Panc1 (cell line): ENCODE measurements at places on chromosomes 3 and 15. TPM values are rescaled to one million over a fixed set of nuclear protein-coding genes. Genes with fewer than 3 reads are reported as not detected.

The ITGA11 gene
- 0.28 TPM for total RNA-seq

The CTXN2 gene
- 0.05 TPM for total RNA-seq

The UCN2 gene
- total RNA-seq, result 1.8 TPM

The KBTBD13 gene
- total RNA-seq, result not detected

The FYTTD1 gene
- 77.8 TPM for total RNA-seq

The CHDH gene
- total RNA-seq, result 24.1 TPM

The NR1I2 gene
- not detected for total RNA-seq

The KLHL40 gene
- total RNA-seq, result not detected

The GOLGA6D gene
- total RNA-seq, result not detected

The CPN2 gene
- 0.08 TPM for total RNA-seq

The MOBP gene
- not detected for total RNA-seq

The FOXB1 gene
- total RNA-seq, result 0.64 TPM

The NR2E3 gene
- 0.98 TPM for total RNA-seq

The AGBL1 gene
- total RNA-seq, result not detected

The KLHL18 gene
- total RNA-seq, result 35.4 TPM

The CPB1 gene
- 4.4 TPM for total RNA-seq

The HTD2 gene
- total RNA-seq, result 7.9 TPM

The FANCD2OS gene
- not detected for total RNA-seq

The AQR gene
- total RNA-seq, result 41.4 TPM

The FURIN gene
- total RNA-seq, result 62.0 TPM

The B3GALNT1 gene
- total RNA-seq, result 31.1 TPM

The NLGN1 gene
- total RNA-seq, result 0.85 TPM

The GLDN gene
- total RNA-seq, result 0.57 TPM

The GABRR3 gene
- total RNA-seq, result not detected

The CLDN18 gene
- total RNA-seq, result 0.08 TPM

The SH3GL3 gene
- total RNA-seq, result not detected

The MIX23 gene
- total RNA-seq, result 61.7 TPM

The GOLGA6B gene
- not detected for total RNA-seq

The LYZL4 gene
- not detected for total RNA-seq

The USP50 gene
- not detected for total RNA-seq

The C3orf49 gene
- total RNA-seq, result not detected

The PLCB2 gene
- total RNA-seq, result 1.7 TPM

The HCLS1 gene
- 0.85 TPM for total RNA-seq

The RPL4 gene
- total RNA-seq, result 2,268 TPM

The PCYT1A gene
- 96.8 TPM for total RNA-seq

The CYP1A2 gene
- total RNA-seq, result not detected

The GATA2 gene
- 74.6 TPM for total RNA-seq

The BLM gene
- total RNA-seq, result 23.9 TPM

The CPNE9 gene
- 0.13 TPM for total RNA-seq

The COLQ gene
- total RNA-seq, result 0.64 TPM

The GRM2 gene
- 0.21 TPM for total RNA-seq

The ACKR2 gene
- total RNA-seq, result not detected

The PAQR5 gene
- total RNA-seq, result 2.0 TPM

The COPS2 gene
- 69.4 TPM for total RNA-seq

The CCNDBP1 gene
- 62.5 TPM for total RNA-seq

The TGM4 gene
- 0.46 TPM for total RNA-seq

The PLAAT1 gene
- 3.9 TPM for total RNA-seq

The SV2B gene
- not detected for total RNA-seq

The GP5 gene
- 0.05 TPM for total RNA-seq

The TMEM40 gene
- total RNA-seq, result 1.3 TPM

The SLITRK3 gene
- total RNA-seq, result not detected

The SUCNR1 gene
- not detected for total RNA-seq

The ATP13A4 gene
- total RNA-seq, result not detected

The ALDH1L1 gene
- 0.36 TPM for total RNA-seq

The EIF4A2 gene
- total RNA-seq, result 219 TPM

The SLC35G2 gene
- total RNA-seq, result 15.0 TPM

The ANKRD34C gene
- total RNA-seq, result not detected

The ROBO1 gene
- total RNA-seq, result 61.6 TPM

The NEK10 gene
- total RNA-seq, result 5.7 TPM
